Activated CD4-positive, alpha-beta T cell treated with anti-CD3 and anti-CD28 coated beads, Interleukin-2, amount 50 U/mL, for 48 hours (primary cell): ENCODE measurements at places on chromosomes 5 and 9.

DNA sequence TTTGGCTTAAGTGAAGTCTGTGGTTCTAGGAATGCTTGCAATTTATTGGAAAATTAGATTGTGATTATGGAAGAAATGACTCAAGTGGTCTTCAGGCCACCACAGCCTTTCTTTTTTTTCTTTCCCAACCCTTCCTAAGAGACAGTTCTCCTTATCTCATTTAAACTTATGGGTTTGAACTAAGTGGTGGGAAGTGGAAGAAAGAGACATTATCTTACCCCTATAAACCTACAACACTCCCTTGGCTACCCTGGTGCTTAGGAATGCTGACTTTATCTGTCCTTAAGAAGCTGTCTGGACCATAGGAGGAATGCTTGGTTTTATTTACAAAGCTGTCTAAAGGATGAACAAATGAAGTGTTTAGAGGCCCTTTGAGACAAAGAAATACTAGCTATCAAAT is 5.1 kb upstream of the ERAP1 start:
- DNase-seq: no peak

DNA sequence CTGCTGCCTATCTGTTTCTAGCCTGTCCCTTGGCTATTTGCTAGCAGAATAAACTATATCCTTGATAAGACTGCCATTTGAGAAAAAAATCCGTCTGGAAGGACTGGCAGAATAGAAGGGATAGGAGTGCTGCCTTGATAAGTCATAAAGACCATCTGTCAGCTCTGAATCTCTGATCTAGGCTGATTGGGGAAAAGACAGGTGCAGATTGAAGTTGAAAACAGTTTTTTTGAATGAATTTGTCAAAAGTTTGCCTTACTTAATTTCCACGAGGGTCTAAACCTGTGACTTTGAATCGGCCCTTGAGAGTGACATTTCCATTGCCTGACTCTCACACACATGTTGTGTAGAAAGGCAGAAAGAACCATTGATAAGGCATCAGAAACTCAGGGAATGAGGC is 218.6 kb downstream of the MAN2A1 start:
- DNase-seq: no peak

DNA sequence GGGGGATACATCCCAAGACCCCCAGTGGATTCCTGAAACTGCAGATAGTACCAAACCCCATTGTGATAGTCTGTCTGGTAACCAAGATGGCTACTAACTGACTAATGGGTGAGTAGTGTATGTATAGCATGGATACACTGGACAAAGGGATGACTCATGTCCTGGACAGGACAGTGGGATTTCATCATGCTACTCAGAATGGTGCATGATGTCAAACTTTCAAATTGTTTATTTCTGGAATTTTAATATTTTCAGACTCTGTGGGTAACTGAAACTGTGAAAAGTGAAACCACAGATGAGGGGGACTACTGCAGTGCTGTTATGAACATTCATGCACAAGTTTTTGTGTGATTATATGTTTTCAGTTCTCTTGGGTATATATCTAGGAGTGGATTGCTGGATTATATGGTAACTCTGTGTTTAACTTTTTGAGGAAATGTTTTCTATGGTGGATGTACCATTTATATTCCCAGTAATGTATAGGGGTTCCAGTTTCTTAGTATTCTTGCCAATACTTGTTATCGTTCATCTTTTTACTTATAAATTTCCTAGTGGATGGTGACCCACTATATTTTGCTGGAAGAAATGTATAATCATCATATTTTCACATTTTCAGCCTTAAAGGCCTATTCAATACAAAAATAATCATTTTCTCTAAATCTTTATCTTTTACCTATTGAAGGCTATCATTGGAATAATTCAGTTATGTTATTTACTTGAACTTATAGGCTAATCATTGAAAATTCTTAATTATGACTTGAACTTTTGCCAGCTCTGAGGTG is 140.9 kb downstream of the NR3C1 start:
- DNase-seq: no peak

DNA sequence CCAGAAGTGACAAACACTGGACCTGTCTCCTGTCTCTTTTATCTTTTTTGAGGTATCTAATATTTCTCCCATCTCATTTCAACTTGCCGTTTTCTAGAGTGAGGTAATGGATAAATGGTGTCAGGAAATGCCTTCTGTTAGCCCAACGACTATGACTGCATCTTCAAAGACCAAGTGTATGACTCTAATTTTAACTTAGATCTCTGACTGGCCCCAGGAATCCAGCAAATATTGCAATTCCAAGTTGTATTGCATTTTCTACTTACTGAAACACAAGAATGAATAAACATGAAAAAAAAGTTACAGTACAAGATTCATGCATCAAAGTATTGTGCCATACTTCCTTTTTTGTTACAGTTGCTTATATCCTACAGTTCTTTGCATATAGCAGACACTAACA is 26.3 kb downstream of the SLC28A3 start:
- DNase-seq: no peak

DNA sequence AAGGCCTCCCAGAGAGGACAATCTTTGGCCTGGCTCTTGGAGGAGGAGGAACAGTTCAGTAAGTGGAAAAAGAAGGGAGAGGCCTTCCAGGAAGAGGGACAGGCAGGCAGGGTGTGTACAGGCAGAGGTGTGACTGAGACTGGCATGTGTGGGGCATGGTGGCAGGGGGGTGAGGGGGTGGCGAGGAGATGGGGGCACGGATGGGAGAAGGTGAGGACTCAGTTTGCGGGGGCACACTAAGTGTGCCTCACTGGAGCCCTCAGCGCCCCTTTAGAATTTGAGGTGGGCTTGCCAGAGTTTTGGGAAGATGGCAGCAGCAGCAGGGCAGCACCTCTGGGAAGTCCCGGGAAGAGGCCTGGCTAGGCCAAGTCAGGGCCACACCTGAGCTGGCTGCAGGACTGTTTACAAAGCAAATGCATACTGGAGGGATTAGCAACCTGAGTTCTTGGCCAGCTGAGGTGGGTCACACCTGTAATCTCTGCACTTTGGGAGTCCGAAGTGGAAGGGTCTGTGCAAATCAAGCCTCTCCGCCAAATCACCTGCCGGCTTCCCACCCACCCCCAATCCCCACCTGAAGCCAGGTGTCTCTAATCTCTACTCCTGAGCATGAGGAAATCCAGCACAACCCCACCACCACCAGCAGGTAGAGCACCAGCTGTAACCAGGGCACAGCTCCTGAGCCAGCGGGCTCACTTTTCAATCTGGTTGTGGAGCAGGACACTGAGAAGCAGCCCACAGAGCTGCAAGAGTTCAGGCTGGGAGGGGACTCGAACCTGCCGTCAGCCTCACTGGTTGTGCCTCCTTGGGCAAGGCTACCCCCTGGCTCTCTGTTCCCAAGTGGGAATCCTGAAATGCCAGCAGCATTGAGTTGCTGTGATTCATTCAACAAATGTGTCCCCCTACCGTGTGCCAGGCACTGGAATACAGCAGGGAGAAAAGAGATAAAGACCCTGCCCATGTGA is 10.2 kb upstream of the GABRP start:
- no peak for DNase-seq

DNA sequence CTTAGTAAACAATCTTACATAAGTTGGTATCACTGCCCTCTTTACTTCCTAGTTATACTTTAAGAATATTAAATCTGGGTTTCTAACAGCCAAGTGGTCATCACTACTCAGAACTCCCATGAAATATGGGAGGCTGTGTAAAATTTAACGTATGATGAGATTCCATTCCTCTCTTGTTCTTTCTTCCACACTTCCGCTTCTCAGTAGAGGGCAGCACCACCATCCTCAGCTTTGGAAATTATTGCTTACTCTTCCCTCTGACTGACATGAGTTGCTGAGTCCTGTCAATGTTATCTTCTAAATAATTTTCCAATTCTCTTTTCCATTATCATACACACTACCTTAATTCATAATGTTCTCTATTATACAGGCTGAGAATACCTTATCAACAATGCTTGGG is 194.0 kb downstream of the RFX3 start:
- DNase-seq: no peak

- DNase-seq: peak; percentile 63
Observed at GRCh38 chr9:15299374-15299939, 7.6 kb downstream of the TTC39B start.

GRCh38 chr9:115615000-115615401 is 497.0 kb upstream of the TNC start:
- no peak for DNase-seq

DNA sequence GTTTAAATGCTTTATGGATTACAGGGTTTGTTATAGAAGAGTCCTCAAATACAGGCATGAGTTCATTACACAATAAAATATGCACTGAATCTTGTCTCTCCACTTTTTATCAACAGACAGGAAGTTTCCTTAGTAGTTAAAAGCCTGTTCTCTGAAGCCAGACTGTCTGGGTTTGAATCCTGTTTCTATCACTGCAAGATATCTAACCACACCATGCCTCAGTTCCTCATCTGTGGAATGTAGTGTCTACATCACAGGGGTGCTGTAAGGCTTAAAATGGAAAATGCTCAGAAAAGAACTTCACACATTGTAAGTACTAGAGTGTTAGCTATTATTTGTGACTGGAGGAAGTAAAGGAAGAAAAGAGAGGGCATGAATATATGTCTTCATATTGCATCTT is 9.3 kb downstream of the LIX1 start:
- no peak for DNase-seq

DNA sequence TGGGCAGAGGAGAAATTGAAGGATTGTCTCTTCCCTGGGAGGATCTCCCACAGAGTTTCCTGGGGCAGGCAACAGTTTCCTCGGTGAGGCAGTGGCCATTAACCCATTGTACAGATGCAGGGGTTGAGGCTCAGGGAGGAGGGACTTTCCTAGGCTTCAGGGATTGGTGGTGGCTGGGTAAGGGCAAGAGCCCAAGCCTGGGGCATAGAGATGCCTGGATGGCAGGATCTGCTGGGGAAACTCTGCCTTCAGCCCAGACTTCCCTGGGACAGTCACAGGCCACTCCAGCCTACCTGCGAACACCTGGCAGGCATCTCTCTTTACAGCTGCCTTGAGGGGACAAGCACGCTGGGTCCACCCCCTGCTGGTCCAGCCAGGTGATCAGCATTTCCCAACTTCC is 3.6 kb upstream of the CSF2 start:
- no peak for DNase-seq

DNA sequence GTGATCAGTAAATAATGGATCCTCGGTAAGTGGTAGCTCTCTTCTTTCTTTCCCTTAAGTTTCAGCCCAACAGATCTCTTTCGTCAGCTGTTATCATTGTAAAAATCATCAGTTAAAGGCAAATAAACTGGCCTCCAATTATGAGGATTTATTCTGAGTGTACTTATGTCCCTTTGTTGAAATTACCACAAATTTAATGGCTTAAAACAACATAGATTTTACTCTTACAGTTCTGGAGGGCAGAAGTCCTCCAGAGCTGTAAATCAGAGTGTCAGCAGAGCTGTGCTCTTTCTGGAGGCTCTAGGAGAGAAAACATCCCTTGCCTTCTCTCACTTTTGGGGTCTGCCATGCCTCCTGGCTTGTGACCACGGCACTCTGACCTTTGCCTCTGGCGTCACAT is 104.6 kb downstream of the INSYN2B start:
- no peak for DNase-seq

GRCh38 chr9:110935829-110936228 is 102.4 kb downstream of the LPAR1 start:
- DNase-seq: no peak

DNA sequence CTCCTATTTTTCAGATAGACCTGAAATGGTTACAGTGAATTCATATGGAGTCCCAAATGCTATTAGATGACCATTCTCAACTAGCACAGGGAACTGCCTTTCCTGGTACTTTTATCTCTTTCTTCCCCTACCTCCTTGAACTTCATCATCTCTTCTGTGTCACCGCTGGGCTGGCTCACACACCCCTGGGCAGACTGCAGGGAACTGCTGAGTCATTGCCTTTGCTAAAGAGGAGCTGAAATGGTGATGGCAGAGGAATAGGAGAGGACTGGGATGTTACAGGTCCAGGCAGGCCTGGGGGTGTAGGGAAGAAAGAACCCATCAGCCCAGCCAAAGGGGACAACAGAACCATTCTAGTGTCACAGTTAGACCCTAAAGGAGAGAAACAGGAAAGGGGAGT is 322.3 kb downstream of the ASTN2 start:
- no peak for DNase-seq

DNA sequence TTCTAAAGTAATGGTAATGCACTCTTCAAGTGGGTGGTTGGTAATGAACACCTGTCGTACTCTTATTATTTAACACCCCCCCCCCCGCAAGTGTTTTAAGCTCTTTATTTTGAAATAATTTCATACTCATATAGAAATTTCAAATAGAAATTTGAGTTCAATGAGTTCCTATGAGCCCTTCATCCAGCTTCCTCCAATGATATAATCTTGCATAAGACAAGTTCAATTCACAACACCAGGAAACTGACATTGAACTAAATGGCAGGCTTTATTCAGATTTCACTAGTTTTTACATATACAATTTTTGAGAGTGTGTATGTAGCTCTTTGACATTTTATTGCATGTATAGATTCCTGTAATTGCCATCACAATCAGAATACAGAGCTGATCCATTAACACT is 30.9 kb upstream of the OSMR start:
- no peak for DNase-seq

DNA sequence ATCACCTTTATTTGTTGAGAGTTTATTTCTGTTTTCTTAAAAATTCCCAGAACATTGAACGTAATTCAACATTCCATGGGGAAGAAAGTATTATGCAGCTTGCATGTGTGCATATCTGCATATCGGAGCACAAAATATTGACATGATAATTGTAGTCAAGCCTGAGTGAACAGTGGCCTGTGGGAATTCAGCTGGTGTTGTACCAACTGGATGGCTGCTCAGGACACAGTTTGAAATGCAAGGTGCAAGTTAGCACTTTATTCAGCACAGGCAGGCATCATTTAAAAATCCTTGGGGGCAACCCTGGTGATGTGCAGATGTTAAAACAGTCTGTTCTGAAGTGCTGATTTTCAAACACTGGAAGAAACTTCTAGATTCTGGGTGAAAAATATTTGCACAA is 82.4 kb downstream of the CNTLN start:
- DNase-seq: no peak

- DNase-seq: no peak
Observed at GRCh38 chr5:34976347-34976746, 47.0 kb downstream of the DNAJC21 start.

GRCh38 chr9:89794918-89795317 is 190.1 kb downstream of the GADD45G start:
- DNase-seq: no peak

- DNase-seq: no peak
Observed at GRCh38 chr9:93307468-93308157, 123.7 kb downstream of the WNK2 start.

DNA sequence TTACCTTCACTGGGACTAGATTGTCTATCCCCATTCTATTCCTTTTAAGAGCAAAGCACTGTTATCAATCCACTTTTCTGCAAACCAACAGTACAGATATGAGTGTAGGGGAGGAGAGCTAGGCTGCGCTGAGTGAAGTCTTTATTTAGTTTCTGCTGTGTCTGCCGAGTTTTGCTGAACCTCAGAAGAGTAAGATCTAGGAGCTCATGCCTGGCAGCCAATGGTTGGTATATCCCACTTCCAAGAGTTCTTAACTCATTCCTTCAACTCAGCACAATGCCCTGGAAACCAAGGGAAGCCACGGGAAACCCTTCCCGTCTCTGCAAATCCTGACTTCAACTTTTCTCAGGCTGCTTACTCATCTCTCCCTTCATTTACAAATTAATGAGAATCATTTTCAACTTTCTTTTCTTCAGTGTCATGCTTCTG is 58.0 kb upstream of the JAK2 start:
- DNase-seq: no peak

- no peak for DNase-seq
Observed at GRCh38 chr9:2727966-2728613, 10.8 kb downstream of the KCNV2 start.
